ENCODE measurements at places on chromosomes 11 and 22.
A peak's percentile ranks its signal among the peaks of the same experiment; 100 is the strongest.

- DNase-seq: no peak
Observed at GRCh38 chr22:27483095-27483785, 318.3 kb downstream of the MN1 start.

DNA sequence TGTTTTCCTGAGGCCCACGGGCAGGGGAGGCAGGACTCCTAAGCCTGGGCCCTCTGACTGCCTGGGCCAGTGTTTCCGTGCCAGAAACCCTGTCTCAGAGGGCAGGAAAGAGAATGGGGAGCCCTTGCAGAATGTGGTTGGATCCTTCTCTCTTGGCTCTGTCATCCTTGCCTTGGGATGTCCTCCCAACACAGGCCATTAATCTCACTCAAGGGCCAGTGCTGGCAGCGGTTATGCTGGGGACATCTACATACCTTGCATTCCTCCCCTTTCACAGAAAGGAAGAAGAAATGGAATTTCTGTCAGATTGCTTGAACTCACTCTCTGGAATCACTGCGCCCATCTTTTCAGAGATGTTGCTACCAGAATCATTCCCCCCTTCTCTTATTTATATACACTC lies 296.9 kb downstream of the KIRREL3 start:
- peak; percentile 18 for DNase-seq

DNA sequence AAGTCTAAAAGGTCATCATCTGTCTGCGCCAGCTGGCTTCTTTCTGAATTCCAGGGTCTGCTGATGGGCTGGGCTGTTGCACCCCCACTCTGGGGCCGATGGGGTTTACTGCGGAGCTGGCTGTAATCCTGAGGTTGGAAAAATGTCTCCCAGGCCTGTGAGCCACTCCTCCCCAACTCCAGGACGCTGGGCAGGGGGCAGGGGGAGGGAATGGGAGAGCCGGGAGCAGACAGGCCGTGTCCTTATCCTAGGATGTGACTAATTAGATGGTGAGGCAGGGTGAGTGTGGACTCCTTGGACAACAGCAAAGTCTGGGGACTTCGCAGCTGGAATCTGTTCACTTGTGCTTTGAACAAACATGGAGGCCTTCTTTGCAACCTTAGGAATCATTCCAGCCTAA lies 48.7 kb downstream of the LRRC32 start:
- DNase-seq: no peak

GRCh38 chr11:72112978-72113808 lies 698 bp upstream of the ANAPC15 start:
- no peak for DNase-seq

GRCh38 chr11:73866095-73866579 lies 10.5 kb downstream of the COA4 start:
- DNase-seq: no peak

GRCh38 chr11:122241566-122241965 lies 125.6 kb upstream of the BLID start:
- DNase-seq: no peak

GRCh38 chr11:118939404-118939915 lies 13.7 kb upstream of the BCL9L start:
- no peak for DNase-seq

GRCh38 chr11:1084561-1085439 lies 10.1 kb downstream of the MUC2 start:
- DNase-seq: no peak

GRCh38 chr11:57972013-57972367 lies 51.7 kb upstream of the OR9Q1 start:
- no peak for DNase-seq

DNA sequence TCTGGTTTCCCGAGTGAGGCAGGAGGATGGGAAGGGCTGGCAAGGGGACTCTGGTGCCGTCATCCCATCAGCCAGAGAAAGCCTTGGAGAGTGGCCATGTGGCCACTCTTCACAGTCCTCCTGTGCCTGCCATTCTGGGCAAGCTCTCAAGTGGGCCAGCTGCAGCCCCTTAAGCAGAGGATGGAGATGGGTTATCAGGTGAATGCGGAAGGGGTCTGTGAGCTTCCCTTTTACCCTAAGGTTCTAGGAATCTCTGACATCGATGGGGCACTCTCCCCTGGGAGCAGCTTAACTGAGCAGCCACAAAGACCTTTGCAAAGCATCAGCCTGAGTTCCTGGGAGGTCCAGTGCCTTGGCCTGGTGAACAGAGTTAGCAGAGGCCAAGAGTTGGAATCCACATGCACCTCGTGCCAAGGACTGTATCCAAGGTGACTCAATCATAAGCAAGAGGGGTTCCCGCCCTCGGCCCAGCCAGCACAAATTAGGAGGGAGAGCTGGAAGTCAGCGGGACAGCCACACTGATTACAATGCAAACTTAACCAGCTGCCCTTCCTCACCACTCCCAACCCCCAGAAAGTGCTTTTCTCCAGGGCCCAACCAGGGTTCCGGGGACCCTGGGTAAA lies 193.6 kb downstream of the BUD13 start:
- DNase-seq: no peak

GRCh38 chr11:126930091-126930841 lies 70.3 kb downstream of the KIRREL3 start:
- no peak for DNase-seq

- DNase-seq: peak; percentile 53
Observed at GRCh38 chr22:44685384-44686056, 16.5 kb upstream of the PRR5 start.

DNA sequence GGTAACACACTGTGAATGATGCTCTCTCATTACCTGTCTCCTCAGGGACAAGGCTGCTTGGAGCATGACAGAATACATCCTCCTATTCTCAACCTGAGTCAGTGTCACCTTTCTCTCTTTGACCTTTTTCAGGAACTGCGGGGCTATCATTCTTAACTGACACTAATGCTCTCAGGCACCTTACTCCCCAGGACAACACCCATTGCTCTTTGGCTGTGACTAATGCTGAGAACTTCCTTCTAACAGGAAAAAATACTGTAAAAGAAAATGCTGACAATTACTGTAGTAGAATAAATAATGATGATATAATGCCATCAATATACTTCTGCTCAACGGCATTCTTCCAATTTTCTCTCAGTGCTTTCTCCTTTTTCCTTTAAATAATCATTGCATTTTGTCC lies 2082.7 kb upstream of the RAG2 start:
- DNase-seq: no peak

- no peak for DNase-seq
Observed at GRCh38 chr11:5937868-5938602, 4.0 kb upstream of the OR56A3 start.

DNA sequence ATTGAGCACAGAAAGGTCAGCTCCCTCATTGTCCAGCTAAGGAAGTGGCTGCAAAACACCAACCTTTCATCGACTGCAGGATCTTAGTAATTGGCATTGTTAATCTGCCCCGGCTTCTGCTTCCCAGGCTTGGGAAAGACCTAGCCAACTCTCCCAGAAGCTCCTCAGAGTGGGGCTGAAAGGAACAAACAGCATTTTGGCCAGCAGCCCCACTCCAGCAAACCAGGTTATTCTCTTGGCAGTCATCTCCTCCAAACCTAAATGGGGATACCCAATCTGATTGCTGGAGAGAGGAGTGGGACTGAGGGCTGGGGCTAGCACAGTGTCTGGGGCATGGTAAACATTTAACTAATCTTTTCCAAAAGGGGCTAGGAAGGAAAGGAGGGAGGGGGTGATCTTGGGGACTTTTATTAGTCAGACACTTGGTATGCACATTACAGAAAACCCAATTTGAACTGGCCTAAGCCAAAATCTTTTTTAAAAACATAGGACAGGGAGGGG lies 294.4 kb downstream of the MN1 start:
- DNase-seq: no peak

- no peak for DNase-seq
Observed at GRCh38 chr11:72208281-72208680, 8.3 kb upstream of the FOLR2 start.

GRCh38 chr11:120057595-120058581 lies 80.0 kb downstream of the TRIM29 start:
- no peak for DNase-seq

DNA sequence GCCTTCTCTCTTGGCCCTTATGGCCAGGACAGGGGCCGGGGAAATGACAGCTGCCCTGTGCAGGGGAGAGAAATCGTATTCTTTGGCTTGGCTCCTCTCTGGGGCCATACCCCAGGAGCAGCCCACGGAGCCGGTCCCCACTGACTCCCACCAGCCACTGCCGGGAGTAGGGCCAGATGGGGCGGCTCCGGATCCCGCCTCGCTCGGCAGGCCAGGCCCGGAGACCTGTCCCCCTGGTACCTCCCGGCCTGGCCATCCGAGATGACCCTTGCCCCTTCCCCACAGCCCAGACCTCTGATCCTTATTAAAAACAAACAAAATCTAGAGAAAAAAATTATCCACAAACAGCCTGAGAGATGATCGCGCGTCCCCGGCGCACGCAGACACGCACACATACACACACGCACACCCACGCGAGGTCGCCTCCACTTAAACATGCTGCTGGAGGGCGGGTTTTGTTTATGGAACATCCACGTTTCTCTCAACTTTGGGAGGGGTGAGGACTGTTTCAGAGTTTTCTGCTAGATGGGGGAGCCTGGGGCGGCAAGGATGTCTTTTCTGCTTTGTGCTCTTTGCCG lies 59.1 kb downstream of the IGLL1 start:
- peak; percentile 56 for DNase-seq

GRCh38 chr22:21077884-21078508 lies 32.2 kb downstream of the LRRC74B start:
- no peak for DNase-seq

DNA sequence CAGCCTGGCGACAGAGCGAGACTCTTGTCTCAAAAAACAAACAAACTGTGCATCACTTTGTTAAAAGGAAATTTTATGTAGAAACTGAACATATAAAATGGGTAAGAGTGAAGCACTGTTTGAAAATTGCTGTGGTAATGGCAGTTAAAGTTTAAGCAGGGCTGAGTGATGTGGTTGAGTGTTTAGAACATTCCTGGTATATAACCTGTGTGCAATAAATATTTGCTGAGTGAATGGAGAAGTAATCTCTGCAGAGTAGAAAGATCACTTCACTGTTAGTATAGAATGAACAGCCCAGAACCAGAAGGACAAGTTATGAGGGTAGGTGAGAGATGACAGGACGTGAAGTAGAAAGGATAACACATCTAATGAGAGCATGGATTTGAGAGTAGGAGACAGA lies 27.3 kb downstream of the CECR2 start:
- no peak for DNase-seq

- DNase-seq: no peak
Observed at GRCh38 chr22:30305906-30306626, 16.8 kb upstream of the CASTOR1 start.

DNA sequence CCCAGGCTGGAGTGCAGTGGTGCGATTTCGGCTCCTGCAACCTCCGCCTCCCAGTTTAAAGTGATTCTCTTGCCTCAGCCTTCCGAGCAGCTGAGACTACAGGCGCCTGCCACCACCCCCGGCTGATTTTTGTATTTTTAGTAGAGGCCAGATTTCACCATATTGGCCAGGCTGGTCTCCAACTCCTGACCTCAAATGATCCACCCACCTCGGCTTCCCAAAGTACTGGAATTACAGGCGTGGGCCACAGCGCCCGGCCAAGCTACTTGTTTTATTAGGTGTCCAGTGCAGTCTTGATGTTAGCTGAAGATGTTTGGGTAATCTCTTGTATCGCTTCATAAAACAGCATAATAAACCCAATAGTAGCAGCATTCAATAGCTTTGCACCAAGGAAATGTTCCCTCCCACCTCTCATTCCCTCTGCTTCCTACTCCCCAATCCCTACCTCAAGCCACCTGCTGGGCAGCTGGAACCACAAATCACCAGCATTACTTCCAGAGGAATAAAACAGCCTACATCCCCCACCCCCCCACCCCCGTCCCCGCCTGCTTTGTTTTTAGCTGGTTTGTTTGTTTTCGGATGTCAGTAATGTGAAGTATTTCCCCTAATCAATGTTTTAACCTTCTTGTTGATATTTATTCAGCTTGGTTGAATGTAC lies 11.0 kb upstream of the GRIK4 start:
- no peak for DNase-seq
